ENCODE measurements at places on chromosomes 3 and 15. TPM values are rescaled to one million over a fixed set of nuclear protein-coding genes. Genes with fewer than 3 reads are reported as not detected.

The USP50 gene
- total RNA-seq: 1.5 TPM

The PTH1R gene
- 5.4 TPM for total RNA-seq

The ERICH6 gene
- total RNA-seq: 0.19 TPM

The SLC22A13 gene
- total RNA-seq: 0.22 TPM

The HERC2 gene
- 65.6 TPM for total RNA-seq

The PIGZ gene
- total RNA-seq: 5.9 TPM

The RTP4 gene
- total RNA-seq: 0.94 TPM

The CCR3 gene
- total RNA-seq: not detected

The CAPN3 gene
- 14.8 TPM for total RNA-seq

The SLC28A2 gene
- not detected for total RNA-seq

The ABI3BP gene
- 26.2 TPM for total RNA-seq

The ARGFX gene
- not detected for total RNA-seq

The TPRG1 gene
- total RNA-seq: 2.2 TPM

The FHIT gene
- 16.6 TPM for total RNA-seq

The ATP13A4 gene
- not detected for total RNA-seq

The C3orf85 gene
- not detected for total RNA-seq

The LRRC31 gene
- total RNA-seq: not detected

The SEC22A gene
- 8.9 TPM for total RNA-seq

The GOLGA8G gene
- total RNA-seq: not detected

The GOLGA6B gene
- not detected for total RNA-seq

The CPLX3 gene
- 0.67 TPM for total RNA-seq

The FAM174B gene
- 6.5 TPM for total RNA-seq

The MME gene
- 3.6 TPM for total RNA-seq

The FBXL2 gene
- total RNA-seq: 3.6 TPM

The TEX55 gene
- not detected for total RNA-seq

The SLC2A2 gene
- total RNA-seq: not detected

The MKRN2OS gene
- 0.48 TPM for total RNA-seq

The SLC7A14 gene
- total RNA-seq: not detected

The DPH6 gene
- total RNA-seq: 19.7 TPM

The STRA6 gene
- 0.13 TPM for total RNA-seq

The MORC1 gene
- not detected for total RNA-seq

The APPL1 gene
- 48.6 TPM for total RNA-seq

The PDE8A gene
- total RNA-seq: 28.2 TPM

The ZDHHC19 gene
- 0.24 TPM for total RNA-seq

The RLBP1 gene
- total RNA-seq: not detected

The LRRC15 gene
- total RNA-seq: 0.38 TPM

The C15orf62 gene
- total RNA-seq: not detected

The ECE2 gene
- total RNA-seq: 0.19 TPM

The EPHB1 gene
- 1.1 TPM for total RNA-seq

The UQCC5 gene
- 52.9 TPM for total RNA-seq

The IQCF2 gene
- total RNA-seq: not detected

The NPAP1 gene
- total RNA-seq: not detected

The ZNF639 gene
- total RNA-seq: 25.5 TPM

The RAP2B gene
- total RNA-seq: 4.7 TPM

The LSAMP gene
- total RNA-seq: 0.48 TPM
